ENCODE measurements at places on chromosomes 1 and 21. TPM values are rescaled to one million over a fixed set of nuclear protein-coding genes. Genes with fewer than 3 reads are reported as not detected.

IL10 gene
- not detected for polyA plus RNA-seq

LINGO4 gene
- polyA plus RNA-seq: not detected

C1QA gene
- not detected for polyA plus RNA-seq

OR2T35 gene
- not detected for polyA plus RNA-seq

OPTC gene
- not detected for polyA plus RNA-seq

SELP gene
- not detected for polyA plus RNA-seq

CLEC20A gene
- not detected for polyA plus RNA-seq

CGN gene
- 3.0 TPM for polyA plus RNA-seq

RPTN gene
- not detected for polyA plus RNA-seq

NIT1 gene
- 49.4 TPM for polyA plus RNA-seq

IFI44L gene
- 0.05 TPM for polyA plus RNA-seq

FCRL4 gene
- not detected for polyA plus RNA-seq

ST6GALNAC5 gene
- not detected for polyA plus RNA-seq

FAM72C gene
- 10.9 TPM for polyA plus RNA-seq

PCSK9 gene
- 2.7 TPM for polyA plus RNA-seq

TMEM125 gene
- polyA plus RNA-seq: not detected

CLCA1 gene
- not detected for polyA plus RNA-seq

AIRE gene
- not detected for polyA plus RNA-seq

DEPDC1 gene
- 20.7 TPM for polyA plus RNA-seq

SH2D5 gene
- polyA plus RNA-seq: 7.2 TPM

ADORA3 gene
- polyA plus RNA-seq: not detected

LCE1C gene
- polyA plus RNA-seq: not detected

GPR25 gene
- polyA plus RNA-seq: not detected

EXO5 gene
- 6.7 TPM for polyA plus RNA-seq

UMODL1 gene
- polyA plus RNA-seq: not detected

C1orf198 gene
- polyA plus RNA-seq: 11.1 TPM

HORMAD1 gene
- polyA plus RNA-seq: 13.6 TPM

TARBP1 gene
- 22.4 TPM for polyA plus RNA-seq

NTPCR gene
- 76.9 TPM for polyA plus RNA-seq

SLC9C2 gene
- not detected for polyA plus RNA-seq

HAPLN2 gene
- 0.13 TPM for polyA plus RNA-seq

ARHGEF16 gene
- polyA plus RNA-seq: 3.0 TPM

PARS2 gene
- polyA plus RNA-seq: 2.9 TPM

ANXA9 gene
- polyA plus RNA-seq: 2.1 TPM

ASTN1 gene
- polyA plus RNA-seq: not detected

PKP1 gene
- not detected for polyA plus RNA-seq

DNAH14 gene
- polyA plus RNA-seq: 15.9 TPM

SLC45A3 gene
- 3.3 TPM for polyA plus RNA-seq

PRKCZ gene
- polyA plus RNA-seq: 9.5 TPM

APCS gene
- polyA plus RNA-seq: not detected

PGBD5 gene
- 0.66 TPM for polyA plus RNA-seq

OR2T11 gene
- not detected for polyA plus RNA-seq

EPHX1 gene
- 279 TPM for polyA plus RNA-seq

SARS1 gene
- polyA plus RNA-seq: 103 TPM

IGSF5 gene
- polyA plus RNA-seq: not detected
